ENCODE measurements at places on chromosomes 11 and 22.

GRCh38 chr11:64204464-64204989 lies 2.0 kb upstream of the FERMT3 start:
- DNase-seq: peak; percentile 82

DNA sequence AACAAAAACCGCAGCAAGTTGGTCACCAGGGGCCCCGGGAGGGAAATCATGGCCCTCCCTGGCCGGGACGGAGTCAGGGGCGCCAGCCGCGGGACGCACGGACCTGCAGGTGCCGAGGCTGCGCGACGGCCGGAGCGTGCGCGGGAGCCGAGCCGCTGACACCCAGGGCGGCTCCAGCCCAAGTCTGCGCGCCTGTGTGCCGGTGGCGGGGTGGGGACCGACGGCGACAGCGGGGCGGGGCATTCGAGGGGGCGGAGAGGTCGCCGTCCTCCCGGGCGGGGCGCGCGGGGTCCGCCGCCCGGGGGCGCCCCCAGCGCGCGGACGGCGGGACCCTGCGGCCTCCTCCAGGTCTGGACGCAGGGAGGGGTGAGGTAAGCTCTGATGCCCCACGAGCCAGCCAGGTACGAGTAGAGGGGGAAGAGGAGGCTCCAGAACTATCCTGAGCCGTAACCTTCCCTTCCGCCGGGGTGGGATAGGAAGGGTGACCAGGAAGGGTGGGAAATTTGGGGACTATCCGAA lies at the start of gene ESAM:
Gene ESAM (minus strand): TSS at position 186 of the 519 bp plus-strand sequence. CDS start 136 bp downstream, at position 50.
- peak; percentile 50 for DNase-seq

DNA sequence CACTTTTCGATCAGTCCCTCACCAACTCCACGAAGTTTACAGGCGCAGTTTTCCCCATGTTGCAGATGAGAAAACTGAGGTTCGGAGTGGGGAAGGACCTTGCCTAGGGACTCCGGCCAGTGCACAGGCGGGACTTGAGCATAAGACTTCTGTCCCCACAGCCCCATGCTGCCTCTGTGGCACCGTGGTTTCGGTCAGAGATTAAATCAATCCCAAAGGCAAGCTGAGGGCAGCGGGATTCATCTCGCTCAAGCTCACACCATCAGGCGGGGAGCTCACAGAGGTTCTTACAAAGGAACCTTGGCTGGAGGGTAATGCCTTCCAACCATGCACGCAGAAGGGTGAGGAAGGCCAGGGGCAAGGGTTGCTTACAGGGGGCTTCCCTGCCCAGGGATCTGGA lies 115.5 kb downstream of the PHF21B start:
- DNase-seq: no peak

DNA sequence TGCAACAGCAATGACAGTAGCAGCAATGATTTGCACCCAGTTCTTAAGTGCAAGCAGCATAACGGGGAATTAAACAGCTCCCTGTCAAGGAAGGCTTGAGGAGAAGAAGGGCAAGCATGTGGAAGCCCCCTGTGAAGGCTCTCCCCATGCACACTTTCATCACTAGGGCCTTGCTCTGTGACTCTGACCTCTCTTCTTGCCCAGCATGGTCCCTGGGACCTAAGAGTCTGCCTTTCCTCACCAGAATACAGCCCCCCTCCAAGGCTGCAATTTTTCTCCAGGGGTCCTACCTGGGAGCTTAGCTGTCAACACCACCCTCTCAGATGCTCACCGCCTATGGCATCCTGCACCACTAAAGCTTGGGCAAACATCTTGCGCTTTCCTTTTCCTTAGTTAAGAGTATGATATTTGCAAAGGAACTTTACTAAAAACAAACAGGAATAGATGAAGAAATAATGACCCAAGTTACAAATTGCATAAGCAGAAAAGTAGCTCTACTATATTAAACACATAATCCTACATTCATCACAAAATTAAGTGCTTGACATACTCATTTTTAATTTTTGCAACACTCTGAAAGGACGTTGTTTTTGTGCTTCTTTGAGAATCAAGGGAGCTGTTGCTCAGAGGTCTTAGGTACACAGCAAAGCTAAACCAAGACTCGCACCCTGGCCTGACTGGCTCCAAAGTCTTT lies 187.6 kb downstream of the ADAMTS15 start:
- DNase-seq: no peak

DNA sequence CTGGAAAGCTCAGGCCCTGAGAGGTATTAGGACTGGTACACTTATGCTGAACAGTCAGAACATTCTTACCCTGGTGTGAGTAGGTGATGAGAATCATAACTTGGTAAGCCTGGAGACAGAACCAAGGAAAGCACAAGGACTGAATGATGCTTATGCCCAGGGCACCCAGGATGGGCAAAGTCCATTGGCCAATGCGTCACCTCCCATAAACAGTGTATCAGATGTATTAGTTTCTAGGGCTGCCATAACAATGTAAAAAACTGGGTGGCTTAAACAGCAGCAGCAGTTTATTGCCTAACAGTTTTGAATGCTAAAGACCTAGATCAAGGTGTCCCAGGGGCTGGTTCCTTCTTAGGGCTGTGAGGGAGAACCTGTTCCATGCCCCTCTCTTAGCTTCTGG lies 107.0 kb downstream of the FAR1 start:
- no peak for DNase-seq

GRCh38 chr11:46348566-46349401 lies 1.5 kb downstream of the DGKZ start:
- peak; percentile 36 for DNase-seq

DNA sequence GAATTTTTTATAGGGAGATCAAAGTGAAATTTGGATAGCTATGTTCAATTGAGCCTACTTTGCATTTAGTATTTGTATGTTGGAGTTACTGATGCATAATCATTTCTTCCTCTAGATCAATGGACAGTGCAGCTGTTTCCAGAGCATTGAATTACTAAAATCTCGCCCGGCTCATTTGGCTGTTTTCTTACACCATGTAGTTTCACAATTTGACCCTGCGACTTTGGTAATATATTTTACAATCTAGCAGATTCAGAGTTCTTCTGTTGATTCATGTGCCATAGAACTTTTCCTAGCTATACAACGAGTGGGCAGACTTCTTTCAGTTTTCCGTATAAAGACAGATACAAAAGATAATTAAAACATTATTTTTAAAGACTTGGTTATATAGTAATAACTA lies 70.0 kb upstream of the GRIK4 start:
- no peak for DNase-seq

GRCh38 chr11:17550450-17551346 lies 3.6 kb downstream of the OTOG start:
- DNase-seq: no peak

- DNase-seq: no peak
These were observed 162.5 kb upstream of the NTM start for GRCh38 chr11:131207901-131208300.

- DNase-seq: no peak
These were observed 91.6 kb downstream of the DBX1 start for GRCh38 chr11:20068691-20069090.

DNA sequence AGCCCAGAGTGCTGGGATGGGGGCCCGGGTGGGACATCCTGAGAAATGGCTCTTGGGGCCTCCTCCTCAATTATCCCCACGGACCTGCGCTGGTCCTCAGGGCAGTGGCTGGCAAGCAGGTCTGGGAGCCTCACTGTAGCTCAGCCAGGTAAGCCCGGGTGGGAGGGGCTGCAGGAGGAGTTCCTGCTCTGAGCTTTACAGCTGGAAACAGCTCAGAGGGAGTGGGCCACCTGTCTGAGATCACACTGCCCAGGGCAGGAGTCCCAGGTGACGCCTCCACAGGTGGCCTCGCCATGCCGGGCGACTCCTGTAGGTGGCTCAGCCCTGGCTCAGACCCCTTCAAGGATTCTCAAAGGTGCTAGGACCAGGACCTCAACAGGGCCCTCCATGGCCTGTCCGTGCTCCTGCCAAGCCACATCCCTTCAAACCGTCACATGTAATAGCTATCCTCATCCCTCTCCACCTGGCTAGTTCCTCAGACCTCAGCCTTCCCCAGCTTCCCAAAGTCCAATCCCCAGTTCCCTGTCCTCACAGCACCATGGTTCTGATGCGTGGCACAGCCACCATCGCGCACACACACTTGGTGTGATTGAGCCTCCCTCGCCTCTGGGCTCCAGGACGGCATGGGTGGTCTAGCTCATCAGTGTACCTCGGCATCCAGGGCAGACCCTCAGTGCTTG lies 3.6 kb upstream of the TSSK2 start:
- DNase-seq: no peak

GRCh38 chr11:117931971-117932370 lies 2.8 kb upstream of the TMPRSS13 start:
- DNase-seq: no peak

GRCh38 chr11:110908401-110909105 lies 196.3 kb upstream of the ARHGAP20 start:
- DNase-seq: no peak

DNA sequence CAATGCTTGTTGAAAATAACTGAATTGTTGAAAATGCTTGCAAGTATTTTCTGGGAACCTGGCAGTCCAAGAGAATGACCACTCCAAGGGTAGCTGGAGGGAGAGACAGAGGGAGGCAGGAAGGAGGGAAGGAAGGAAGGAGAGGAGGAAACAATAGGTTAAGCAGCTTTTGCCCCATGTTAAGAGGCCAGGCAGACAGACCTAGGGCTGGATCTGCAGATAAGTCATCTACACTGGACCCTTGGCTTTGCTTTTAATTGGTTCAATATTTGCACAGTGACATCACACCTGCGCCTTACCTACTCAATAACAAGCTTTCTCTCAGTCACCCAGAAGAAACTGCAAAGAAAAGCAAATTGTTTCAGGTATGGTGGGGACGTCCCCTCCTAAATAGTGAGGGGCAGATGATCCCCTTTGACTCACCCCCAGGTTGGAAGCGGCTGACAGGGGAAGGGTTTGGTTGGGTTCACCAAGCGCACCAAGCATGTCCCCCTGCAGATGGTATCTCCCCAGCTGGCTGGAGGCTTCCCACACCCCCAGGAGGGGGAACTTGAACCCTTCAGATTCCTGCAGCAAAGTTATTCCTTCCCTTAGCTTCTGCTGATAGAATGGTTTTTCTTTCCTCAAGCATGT lies 24.3 kb downstream of the MYH9 start:
- no peak for DNase-seq
